ENCODE measurements at places on chromosomes 13 and 19.

GRCh38 chr19:16928916-16929315, 40.1 kb downstream of the F2RL3 start:
- DNase-seq: no peak

GRCh38 chr13:27821566-27821965, 29.3 kb downstream of the GSX1 start:
- DNase-seq: no peak

GRCh38 chr19:58538257-58539168, 5.4 kb upstream of the TRIM28 start:
- peak; percentile 63 for DNase-seq

GRCh38 chr19:1503089-1503924, 9.5 kb downstream of the ADAMTSL5 start:
- DNase-seq: peak; percentile 66

- no peak for DNase-seq
Observed at GRCh38 chr13:96025283-96025682, 27.9 kb downstream of the UGGT2 start.

GRCh38 chr19:48668332-48668731, 4.5 kb downstream of the NTN5 start:
- no peak for DNase-seq

DNA sequence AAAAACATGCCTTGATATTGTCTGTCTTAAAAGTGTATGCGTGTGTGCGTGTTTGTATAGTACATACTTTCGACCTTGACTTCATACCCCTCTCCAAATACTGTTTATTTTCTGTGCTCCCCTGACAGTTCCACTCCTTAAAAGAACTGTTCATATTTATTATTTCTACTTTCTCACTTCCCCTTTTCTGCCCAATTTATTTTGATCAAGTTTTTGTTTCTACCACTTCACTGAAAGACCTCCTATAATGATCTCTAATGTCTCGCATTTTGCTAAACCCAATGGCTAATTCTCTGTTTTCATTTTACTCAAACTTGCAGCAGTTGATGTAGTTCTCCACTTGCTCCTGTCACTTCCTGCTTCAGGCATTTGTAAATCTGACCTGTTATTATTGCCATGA, 426.1 kb upstream of the KLF12 start:
- no peak for DNase-seq

- DNase-seq: no peak
Observed at GRCh38 chr19:5451494-5451893, 3.7 kb upstream of the ZNRF4 start.

GRCh38 chr19:34241513-34242337, 12.6 kb upstream of the GARRE1 start:
- DNase-seq: peak; percentile 20

- DNase-seq: no peak
Observed at GRCh38 chr19:55141696-55142095, 7.3 kb downstream of the TNNT1 start.

DNA sequence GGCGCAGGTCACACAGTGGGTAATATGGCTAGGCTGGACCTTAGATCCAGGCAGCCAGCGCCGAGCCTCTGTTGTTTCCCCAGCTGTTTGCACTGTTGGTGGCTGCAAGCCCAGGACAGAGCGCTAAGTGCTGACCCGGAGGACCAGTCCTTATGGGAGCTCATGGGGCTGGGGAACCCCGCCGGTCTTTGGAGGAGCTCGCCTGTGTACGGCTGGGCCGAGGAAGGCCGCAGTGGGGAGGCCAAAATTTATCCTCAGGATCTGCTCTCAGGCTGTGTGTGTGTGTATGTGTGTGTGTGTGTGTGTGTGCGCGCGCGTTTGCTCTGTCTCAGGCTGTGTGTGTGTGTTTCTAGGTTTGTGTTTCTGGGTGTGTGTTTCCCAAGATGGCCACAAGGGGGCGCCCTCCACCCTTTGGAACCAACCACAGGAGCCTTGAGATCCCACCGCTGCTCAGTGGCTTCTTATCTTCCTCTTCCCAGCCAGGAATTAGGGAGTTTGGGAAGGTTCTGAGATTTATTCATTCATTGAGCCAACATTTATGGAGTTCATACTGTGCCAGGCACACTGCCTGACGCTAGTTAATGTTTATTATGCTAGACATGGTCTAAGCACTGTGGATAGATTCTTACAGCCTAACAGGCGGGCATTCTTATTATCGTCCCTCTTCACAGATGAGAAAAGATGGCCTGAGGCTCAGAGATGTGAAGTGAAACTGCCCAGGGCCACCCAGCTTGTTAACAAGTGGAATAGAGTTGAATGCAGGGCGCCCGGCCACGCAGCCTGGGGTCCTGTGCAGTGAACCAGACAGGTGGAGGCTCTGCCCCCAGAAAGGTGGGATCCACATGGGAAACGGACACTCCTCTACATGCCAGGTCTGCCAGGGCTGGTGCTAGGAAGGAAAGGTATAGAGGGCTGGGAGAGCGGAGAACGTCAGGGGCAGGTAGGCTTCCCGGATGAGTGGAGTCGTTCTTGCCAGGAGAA, 13.0 kb downstream of the PGLYRP1 start:
- DNase-seq: peak; percentile 77

DNA sequence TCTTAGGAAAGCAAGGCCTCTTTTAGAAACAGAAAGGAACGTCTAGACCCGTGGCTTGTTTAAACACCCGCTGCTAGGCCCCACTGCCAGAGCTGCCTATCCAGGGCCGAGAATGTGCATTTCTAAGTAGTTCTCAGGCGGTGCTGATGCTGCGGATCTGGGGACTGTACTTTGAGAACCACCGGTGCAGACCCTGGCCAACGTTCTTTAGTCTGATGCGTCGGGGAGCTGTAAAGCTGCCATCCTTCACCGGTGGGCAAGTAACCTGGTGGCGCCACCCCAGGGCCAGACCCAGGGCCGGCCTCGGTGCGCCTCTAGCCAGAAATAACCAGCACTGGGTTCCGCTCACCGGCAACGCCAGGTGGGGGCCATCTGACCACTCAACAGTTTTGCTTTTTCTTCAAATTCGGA, 47.1 kb downstream of the TGDS start:
- no peak for DNase-seq

DNA sequence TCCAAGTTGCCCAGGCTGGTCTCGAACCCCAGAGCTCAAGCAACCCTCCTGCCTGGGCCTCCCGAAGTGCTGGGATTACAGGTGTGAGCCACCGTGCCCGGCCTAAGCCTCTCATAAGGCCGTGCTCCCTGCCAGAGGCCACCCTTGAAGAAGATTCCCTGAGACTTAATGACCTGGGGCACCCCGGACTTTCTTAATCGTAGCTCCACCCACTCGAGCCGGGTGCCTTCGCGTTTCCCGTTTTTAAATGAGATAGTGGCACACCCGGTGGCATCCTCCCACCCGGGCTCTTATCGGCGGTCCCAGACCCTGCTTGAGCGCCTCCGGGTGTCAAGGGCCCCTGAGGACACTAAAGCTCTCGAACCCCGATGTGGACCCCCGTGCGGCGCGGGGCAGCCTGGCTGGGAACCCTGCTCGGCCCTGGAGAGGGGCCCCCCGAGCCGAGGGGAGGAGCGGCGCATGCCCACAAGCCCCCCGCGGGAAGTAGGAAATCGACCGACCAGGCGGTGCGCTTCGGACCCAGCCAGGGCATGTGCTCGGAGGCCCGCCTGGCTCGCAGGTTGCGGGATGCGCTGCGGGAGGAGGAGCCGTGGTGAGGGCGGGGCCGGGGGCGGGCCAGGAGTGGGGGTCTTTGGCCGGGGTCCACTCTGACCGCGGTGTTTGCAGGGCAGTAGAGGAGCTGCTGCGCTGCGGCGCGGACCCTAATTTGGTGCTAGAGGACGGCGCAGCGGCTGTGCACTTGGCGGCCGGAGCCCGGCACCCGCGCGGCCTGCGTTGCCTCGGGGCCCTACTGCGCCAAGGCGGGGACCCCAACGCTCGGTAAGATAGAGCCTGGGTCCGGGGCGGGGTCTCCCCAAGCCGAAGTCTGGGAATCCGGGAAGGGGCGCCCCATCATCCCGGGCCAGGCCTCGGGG, at the start of gene ANKLE1:
ANKLE1 (plus strand) TSS at position 511 of the 914 bp plus-strand sequence; CDS start at position 531, 20 bp downstream.
- peak; percentile 18 for DNase-seq

DNA sequence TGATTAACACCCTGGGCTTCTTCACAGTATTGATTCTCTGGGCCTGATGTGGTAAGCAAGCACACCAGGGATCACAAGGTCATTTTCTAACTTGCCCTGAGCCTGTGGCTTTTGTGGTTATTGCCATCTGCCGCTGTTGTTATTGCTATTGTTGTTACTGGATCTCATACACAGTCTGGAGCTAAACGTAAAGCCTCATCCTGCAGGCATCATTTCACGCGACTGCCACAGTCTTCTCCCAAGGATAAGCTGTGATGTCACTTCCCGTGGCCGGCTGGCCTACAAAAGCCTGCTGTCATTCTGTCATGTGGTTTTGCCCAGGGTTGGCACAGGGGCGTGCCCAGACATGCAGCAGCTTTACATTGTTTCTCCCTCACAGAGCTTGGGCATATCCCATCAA, 154.0 kb upstream of the GPR12 start:
- no peak for DNase-seq

DNA sequence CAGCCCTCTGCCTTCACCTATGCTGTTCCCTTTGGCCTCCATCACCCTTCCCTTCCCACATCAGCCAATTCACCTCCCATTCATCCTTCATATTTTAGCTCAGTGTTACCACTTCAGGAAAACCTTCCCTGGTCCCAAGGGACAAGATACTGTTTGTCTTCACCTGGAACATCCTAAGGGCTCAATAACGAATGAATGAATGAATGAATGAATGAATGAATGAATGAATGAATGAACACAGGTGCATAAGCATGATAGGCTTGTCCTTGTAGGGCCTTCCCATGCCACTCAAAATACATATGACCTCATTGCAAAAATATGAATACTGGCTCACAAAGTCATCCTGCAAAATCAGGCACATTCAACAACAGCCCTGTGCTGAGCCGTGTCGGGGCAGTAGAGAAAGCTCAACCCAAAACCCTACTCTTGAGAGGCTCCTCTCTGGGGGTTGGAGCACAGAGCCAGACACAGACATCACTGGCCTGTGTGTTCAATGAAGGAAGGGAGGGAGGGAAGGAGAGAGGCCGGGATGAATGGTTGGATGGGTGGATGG, 33.7 kb upstream of the TPM4 start:
- DNase-seq: no peak

DNA sequence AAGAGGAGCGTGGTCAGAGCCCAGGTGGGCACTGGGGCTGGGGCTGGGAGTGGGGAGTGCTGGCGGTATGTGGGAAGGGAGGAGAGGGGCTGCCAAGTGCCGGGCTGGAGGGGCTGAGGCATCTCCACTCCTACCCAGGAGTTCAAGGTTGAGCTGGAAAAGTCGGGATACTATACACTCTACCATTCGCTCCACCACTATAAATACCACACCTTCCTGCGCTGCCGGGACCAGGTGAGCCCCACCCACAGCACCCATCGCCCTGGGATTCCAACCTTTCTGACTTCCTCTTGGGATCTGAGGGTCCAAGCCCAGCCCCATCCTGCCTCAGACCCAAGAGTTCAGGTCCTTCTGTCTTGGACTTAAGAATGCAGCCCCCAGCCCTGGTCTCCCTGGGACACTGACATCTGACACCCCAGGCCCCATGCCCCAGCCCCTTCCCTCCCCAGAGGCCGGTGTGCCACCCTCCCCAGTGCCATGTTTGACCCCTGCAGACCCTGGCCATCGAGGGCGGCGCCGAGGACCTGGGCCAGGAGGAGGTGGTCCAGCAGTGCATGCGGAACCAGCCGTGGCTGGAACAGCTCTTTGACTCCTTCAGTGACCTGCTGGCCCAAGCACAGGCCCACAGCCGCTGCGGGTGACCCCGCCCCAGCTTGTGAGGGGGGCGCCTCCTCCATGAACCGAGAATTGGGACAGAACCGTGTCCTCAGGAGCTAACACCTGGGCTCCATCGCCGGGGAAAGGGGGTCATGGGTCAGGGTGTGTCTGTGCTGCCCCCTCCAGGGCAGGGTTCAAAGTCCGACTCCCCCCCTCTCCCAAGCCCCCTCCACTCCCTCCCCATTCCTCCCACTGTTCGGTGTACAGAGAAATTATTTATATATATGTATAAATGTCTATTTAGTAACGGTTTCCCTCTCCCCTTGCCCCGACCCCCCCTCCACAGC, 14.7 kb downstream of the RRAS start:
- no peak for DNase-seq

GRCh38 chr19:15124572-15125231, 17.5 kb downstream of the SYDE1 start:
- no peak for DNase-seq

DNA sequence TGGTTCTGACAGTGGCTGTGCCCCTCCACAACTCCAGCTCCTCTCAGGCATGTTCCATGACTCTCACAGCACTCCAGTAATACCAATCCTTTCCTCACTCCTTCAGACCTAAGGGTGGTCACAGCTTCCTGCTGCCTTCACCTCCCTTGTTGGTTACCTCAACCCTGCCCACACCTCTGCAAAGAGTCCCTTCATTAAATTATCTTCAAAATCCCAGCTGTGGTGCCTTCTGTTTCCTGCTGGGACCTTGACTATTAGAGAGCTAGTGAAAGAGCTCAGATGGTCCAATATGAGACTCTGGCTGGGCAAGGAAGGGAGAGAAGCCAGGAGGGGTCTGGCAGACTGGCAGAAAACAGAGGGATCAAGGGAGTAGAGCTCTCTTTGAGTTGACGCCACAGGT, 26.1 kb downstream of the DEDD2 start:
- no peak for DNase-seq

- no peak for DNase-seq
Observed at GRCh38 chr13:45778882-45779281, 72.7 kb downstream of the SIAH3 start.

DNA sequence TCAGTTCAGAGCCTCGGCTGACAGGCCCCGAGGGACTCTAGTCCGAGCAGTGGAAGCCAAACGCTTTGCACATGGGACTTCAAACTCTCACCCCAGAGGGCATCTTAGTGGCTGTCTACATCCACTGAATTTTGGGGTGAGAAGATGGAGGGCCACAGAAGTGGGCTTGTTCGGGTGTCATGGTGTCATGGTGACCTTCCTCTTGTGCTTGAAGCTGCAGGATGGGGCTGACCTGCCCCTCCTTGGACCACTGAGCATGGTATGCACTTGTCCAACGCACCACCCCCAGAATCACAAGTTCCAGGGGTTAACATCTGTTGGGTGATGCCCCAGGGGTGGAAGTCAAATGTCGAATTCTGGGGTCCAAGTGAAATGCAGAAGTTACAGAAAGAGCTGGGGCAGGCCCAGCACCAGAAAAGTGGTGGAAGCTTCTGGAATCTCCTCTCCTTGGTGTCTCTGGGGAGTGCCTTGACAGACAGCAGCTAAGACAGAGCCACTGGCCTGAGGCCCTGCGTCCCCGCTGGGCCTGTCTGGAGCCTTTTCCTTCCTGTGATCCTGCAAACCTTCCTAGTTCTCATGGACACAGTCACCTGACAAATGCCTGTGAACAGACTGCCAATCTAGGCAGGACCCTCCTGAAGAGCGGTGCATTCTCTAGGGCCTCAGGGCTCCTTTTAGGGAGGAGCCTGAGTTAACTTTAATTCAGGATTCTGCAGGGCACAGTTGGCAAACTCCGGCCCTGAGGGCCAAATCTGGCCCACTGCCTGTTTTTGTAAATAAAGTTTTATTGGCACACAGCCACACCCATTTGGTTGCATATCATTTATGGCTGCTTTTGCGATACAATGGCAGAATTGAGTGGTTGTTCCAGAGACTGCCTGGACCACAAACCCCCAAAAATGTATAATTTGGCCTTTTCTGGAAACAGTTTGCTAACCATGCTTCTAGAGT, 65.1 kb upstream of the RANBP3 start:
- DNase-seq: no peak

- no peak for DNase-seq
Observed at GRCh38 chr19:7605490-7606222, 10.0 kb downstream of the CAMSAP3 start.

GRCh38 chr13:66546534-66547379, 683.4 kb downstream of the PCDH9 start:
- DNase-seq: no peak

GRCh38 chr19:34985249-34986022, 14.7 kb upstream of the GRAMD1A start:
- DNase-seq: no peak
